GM04503 (cell line): ENCODE measurements at places on chromosomes 3 and 15.
A peak's percentile ranks its signal among the peaks of the same experiment; 100 is the strongest.

GRCh38 chr15:90337256-90337655 lies 14.8 kb upstream of the ZNF774 start:
- DNase-seq = no peak

- no peak for DNase-seq
Observed at GRCh38 chr15:34023907-34024306, 15.1 kb downstream of the AVEN start.

DNA sequence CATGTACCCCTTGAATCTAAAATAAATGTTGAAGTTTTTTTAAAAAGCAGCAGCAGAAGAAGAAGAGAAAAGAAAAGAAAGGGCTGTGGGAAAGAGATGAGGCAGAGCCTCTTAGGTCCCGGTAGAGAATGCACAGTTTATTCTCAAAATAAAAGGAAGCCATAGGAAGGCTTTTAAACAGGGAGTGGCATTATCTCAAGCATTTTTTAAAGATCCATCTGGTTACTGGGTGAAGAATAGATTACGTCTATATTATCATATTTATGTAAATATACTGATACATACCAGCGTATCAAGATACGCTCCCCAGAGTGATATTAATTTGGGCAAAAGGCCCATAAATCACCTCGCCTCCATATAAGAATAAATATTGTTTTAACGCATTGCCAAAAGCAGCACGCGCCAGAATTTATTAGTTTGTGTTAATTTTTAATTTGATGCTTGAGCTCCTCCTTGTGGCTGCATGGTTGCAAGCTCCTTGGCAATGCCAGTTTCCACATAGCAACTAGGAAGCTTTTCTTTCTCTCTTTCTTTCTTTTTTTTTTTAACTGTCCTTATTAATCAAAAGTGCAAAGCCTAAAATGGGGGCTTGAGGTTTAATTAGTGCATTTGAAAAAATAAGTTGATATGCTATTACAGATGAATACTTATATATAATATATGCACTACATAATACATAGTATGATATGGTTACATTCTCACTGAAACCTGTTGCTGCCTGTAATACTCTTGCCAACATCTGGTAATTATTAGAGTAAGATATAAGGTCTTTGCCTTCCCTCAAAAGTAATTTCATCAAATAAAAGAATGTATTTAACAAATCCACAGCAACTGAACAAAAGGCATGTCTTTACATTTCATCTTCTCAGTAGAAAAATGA lies 242.8 kb upstream of the UBE2E2 start:
- no peak for DNase-seq

GRCh38 chr3:186342197-186342596 lies 19.8 kb downstream of the DGKG start:
- DNase-seq = no peak

GRCh38 chr3:31389939-31390338 lies 142.8 kb upstream of the STT3B start:
- no peak for DNase-seq

DNA sequence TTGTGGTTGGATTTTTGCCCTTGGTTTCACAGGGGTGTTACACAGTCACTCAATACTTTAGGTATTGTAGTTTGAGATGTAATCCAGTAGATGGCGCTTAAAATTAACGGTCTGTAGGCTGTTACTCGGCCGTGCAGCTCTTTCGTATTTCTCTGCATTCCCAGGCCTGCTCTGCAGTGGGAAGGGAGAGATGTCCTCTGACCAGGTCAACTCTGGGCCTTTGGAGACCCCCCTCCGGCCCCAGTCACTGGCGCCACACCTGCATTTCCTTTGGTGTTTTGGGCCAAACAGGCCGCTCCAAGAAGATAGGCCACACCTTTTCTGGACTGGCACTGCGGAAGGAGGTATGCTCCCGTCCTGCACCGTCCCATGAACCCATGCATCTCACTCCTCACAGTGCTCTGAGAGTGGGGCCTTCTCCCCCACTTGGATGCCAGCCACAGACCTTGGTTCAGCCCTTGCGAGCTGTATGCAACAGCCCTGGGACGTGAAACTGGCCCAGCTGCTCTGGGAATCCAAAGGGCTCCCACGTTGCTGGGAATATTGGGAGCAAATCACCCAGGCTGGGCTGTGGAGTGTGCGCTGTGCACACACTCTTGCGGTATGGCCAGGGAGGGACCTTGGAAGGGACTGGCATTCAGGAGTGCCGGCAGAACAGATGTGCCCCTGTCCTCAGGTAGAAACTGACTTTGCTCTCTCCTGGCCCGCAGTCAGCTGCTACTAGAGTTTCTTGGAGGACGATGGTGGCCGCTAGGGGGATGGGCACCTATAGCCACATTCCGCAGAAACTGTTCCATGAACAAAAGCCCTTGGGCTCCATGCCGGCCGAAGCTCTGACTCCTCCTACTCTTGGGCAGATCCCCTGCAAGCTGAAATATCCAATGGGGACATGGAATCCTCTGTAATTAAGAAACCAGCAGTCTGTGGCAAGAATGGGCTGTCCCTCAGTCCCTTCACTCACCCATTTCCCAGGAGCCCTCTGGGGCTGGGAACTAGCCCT lies 410.5 kb upstream of the CADM2 start:
- no peak for DNase-seq

DNA sequence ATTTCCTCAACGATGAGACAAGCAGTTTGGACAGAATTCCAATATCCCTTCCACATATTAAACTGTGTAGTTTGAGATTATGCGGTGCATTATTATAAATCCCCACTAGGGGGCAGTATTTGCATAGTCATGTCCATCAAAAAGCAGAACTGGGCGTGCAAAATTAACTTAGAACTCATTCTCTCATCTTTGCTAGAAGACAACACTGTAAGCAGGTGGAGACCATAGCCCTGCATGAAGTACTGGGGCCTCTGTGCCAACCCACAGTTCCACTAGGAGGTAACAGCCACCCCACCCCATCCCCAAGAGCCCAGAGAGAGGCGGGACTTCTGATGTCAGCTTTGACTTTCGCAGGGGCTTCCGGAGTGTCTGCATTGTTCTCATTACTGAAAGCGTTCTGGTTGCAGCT lies 106.6 kb upstream of the TMC3 start:
- peak; percentile 6 for DNase-seq

GRCh38 chr15:98083203-98083910 lies 122.9 kb downstream of the ARRDC4 start:
- no peak for DNase-seq

GRCh38 chr3:34056951-34057390 lies 258.5 kb downstream of the PDCD6IP start:
- DNase-seq = no peak

GRCh38 chr3:123753286-123753685 lies 130.8 kb downstream of the MYLK start:
- DNase-seq = no peak

DNA sequence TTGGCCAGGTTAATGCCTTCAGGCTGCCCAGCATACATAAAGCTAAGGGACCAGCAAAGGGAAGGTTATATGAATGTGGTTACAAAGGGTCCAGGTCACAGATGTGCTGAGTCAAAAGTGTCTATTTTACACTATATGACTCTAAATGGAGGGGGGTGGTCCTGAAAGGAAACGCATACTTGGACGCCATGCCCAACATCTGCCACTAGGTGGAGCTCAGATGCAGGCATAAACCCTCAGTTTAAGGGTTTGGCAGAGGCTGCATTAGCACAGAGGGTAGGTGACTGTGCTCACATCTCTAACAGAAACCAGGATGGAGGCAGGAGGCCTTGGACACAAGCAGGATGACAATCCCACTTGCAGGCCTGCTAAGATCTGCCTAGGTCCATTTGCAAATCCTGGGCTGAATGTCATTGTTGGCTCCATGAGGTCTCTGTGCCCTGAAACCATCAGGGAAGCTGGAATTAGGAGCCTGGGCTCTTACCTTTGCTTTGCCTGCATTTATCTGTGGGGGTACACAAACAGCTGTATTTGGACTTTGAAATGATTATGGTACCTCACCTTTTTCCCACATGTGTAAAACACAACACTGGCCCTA lies 55.8 kb downstream of the ZNF621 start:
- peak; percentile 11 for DNase-seq

- no peak for DNase-seq
Observed at GRCh38 chr3:49867400-49867799, 2.3 kb downstream of the CAMKV start.

GRCh38 chr3:121869736-121870135 lies 24.5 kb upstream of the SLC15A2 start:
- DNase-seq = no peak

DNA sequence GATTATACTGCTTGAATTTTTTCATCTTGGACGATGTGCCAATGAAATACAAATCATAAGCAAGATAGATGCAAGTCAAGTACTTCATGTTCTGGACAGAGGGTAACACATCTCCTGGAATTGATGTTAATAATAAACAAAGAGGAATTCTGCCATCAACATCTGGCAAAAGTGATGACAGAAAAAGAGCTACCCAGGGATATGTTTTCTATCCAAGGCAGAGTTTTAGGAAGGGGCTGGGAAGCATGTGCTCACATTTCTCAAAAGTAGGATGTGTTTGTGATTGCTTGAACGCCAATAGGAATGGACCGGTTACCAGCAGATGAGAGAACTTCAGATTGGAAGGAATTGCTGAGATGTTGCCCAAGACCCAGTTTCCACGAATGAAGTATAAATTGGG lies 242.6 kb upstream of the AGTR1 start:
- no peak for DNase-seq

- no peak for DNase-seq
Observed at GRCh38 chr3:87145553-87145952, 81.6 kb upstream of the CHMP2B start.

DNA sequence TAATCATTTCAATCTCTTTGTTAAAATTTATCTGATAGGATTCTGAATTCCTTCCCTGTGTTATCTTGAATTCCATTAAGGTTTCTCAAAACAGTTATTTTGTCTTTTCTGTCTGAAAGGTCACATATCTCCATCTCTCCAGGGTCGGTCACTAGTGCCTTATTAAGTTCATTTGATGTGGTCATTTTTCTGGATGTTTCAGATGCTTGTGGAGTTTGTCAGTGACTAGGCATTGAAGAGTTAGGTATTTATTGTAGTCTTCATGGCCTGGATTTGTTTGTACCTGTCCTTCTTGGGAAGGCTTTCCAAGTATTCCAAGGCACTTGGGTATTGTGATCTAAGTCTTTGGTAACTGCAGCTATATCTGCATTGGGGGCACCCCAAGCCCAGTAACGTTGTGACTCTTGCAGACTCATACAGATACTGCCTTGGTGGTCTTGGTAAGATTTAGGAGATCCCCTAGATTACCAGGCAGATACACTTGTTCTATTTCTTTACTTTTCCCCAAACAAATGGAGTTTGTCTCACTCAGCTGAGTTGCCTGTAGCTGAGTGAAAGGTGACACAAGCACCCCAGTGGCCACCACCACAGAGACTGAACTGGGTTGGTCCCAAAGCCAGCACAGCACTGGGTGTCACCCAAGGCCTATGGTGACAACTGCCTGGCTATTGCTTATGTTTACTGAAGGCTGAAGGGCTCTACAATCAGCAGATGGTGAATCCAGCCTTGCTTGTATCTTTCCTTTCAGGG lies 18.9 kb upstream of the SLC27A2 start:
- no peak for DNase-seq

GRCh38 chr3:122021811-122022401 lies at the start of gene ILDR1:
Gene ILDR1, minus strand, starts transcription at chr3:122022247. Its CDS starts 170 bp downstream, at chr3:122022077.
- DNase-seq = no peak

GRCh38 chr15:57694279-57694678 lies 12.2 kb upstream of the POLR2M start:
- peak; percentile 50 for DNase-seq

DNA sequence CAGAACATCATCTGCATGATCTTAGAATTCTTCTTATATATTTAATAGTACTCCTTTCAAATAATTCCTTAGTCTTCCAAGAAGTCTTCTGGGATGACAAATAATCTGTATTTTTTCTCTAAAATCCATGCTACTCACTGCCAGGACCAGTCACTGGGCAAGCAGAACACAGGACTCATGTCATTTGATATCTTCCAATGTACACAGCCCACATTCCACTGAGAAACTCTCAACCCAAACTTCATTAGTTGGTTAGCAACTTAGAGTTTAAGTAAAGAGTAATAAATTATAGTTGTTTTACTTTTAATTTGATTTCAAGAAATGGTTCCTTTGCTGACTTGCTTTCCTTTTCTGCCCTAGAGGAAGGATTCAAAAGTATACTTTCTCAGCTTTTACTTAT lies 317.0 kb downstream of the VGLL3 start:
- no peak for DNase-seq

DNA sequence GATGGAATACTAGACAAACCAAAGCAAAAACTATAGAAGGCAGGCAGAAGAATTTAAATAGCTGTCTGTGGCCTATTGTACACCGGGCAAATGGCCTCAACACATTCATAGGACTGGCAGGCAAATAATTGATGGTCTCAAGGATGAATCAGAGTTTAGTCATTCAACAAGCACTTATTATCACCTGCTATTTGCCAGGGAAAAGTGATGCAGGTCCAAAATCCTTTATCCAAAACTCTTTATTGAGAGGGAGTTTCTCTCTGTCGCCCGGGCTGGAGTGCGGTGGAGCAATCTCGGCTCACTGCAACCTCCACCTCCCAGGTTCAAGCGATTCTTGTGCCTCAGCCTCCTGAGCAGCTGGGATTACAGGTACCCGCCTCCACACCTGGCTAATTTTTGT lies 2.3 kb downstream of the EIF2AK4 start:
- DNase-seq = no peak

DNA sequence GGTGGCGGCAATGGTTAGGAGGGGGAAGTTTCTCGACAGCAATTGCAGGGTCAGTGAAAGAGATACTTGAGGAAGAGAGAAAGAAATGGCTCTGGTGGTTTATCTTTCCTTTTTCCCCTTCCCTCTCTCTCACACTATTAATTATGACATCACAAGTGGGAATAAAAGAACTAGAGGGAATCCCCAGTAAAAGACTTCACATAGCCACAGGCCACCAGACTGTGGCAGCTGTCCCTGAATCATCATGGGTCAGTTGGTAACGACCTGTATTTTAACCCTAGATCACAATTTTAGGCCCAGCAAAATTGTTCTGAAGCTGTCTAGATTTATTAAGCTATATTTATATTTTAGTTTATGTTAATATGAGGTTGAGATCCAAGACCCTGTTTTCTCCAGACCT lies 40.3 kb downstream of the MBNL1 start:
- DNase-seq = no peak

DNA sequence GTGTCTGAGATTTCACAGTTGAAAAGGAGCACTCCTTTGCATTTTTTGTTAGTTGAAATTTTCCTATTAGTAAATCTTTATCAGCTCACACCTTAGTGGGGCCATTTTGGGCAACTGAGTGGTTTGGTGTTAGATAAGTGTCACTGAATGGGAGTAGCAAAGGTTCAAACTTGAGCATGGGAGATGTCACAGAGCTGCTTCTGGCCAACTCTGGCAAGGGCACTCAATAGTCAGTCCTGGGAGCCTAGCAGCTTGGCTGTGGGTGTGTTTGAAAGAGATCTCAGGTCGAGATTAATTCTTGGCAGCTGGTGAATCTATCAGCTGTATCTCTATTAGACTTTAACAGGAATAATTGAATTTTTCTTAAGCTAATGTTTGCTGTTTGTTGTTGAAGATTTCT lies 579.3 kb downstream of the EDEM1 start:
- DNase-seq = no peak

- no peak for DNase-seq
Observed at GRCh38 chr3:174440253-174440701, 418.9 kb upstream of the NAALADL2 start.

GRCh38 chr3:8296461-8296860 lies 205.2 kb upstream of the LMCD1 start:
- no peak for DNase-seq
